T-cell (primary cell): ENCODE measurements at places on chromosomes 5 and 9.

GRCh38 chr5:112146323-112147226 lies 272.5 kb downstream of the EPB41L4A start:
- DNase-seq, result peak; percentile 50

- DNase-seq, result peak; percentile 74
Observed at GRCh38 chr9:35910613-35911359, 1.5 kb downstream of the SPAAR start.

DNA sequence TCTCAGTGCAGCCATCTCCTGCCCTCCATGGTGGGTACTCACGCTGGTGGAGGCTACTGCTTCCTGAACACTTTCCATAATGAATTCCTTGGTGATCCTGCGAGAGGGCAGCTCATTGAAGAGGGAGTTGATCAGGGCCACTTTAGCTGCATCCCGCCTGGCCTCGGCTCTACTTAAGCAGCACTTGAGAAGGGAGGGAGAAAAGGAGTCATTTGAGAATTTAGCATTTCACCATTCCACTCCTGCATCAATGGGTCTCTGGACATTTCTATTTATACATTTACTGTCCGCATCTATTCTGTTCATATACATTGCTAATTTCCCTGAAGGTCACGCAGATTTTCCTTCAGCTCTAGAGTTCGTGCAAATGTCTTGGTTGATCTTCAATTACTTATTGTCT lies 35.1 kb downstream of the LIX1 start:
- no peak for DNase-seq

DNA sequence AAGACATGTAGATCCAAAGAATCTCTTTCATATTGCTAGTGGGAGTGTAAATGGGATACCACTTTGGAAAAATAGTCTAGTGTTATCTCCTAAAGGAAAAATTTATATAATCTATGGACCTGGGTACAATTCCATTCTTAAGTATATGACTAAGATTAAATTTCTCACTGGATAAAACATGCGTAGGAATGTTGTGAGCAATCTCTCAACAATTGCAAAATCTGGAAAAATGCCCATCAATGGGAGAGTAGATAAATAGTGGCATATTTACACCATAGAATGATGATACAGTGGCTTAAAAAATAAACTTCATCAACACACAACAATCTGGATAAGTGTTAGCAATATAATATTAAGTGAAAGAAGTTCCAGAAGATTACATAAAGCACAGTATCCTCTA lies 469.5 kb downstream of the MAN2A1 start:
- DNase-seq, result no peak

GRCh38 chr5:3195994-3196393 lies 399.6 kb upstream of the IRX1 start:
- DNase-seq, result no peak

GRCh38 chr5:93954421-93955069 lies 213.1 kb upstream of the POU5F2 start:
- DNase-seq, result no peak

DNA sequence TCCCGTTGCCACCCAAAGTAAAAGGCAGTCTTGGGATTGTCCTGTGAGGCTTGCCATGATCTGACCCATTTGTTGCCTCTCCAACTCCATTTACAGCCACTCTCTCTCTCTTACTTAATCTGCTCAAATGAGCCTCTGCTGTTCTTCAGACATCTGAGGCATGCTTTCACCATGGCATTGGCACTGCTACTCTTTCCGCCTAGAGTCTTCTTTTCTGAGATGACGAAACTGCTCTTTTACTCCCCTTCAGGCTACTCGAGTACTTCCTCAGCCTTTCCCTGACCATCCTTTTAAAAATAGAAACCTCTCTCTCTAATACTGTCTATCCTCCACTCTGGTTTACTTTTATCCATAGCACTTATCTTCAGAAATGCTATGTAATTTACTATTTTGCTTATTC lies 9.0 kb downstream of the FOCAD start:
- no peak for DNase-seq
